Kidney epithelial cell (primary cell): ENCODE measurements at places on chromosomes 1 and 21. TPM values are rescaled to one million over a fixed set of nuclear protein-coding genes. Genes with fewer than 3 reads are reported as not detected.

HES5 gene
- 0.71 TPM in 1 of 2 replicates, not detected in the other for total RNA-seq

FAM72D gene
- 1.5 and 2.1 TPM in 2 replicates for total RNA-seq

ADAMTSL4 gene
- 0.46 and 1.7 TPM in 2 replicates for total RNA-seq

DCDC2B gene
- total RNA-seq, result not detected in 2 replicates

LEFTY2 gene
- total RNA-seq, result not detected in 2 replicates

PRAMEF25 gene
- total RNA-seq, result not detected in 2 replicates

PLA2G4A gene
- 0.71 and 1.7 TPM in 2 replicates for total RNA-seq

DNA sequence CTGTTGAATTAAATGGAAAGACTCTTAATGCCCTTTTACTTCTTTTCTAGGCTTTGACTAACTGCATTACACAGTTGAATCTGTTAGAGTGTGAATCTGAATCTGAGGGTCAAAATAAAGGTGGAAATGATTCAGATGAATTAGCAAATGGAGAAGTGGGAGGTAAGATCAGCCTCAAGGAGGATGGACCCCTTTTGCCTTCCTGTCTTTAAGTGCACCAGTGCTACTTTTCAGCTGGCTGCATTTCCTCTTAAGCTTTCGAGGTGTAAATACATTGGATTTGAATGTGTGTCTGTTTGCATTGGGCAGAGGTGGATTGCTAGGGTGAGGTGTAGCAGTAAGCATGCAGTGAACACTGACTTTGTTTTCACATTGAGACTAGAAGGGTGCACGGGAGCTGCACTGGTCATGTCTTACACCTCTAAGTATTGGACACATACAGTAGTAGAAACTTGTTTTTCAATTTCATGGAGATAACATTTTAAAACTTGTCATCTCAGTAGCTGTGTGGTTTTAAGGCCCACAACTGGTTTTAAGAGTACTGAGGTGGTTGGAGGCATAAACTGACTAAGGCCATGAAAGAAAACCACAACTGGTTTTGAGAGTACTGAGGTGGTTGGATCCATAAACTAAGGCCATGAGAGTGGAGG, 35.4 kb downstream of the MIA3 start:
- no peak for DNase-seq

- no peak for DNase-seq
Measured at GRCh38 chr1:95850763-95851162, 616.8 kb downstream of the RWDD3 start.

DNA sequence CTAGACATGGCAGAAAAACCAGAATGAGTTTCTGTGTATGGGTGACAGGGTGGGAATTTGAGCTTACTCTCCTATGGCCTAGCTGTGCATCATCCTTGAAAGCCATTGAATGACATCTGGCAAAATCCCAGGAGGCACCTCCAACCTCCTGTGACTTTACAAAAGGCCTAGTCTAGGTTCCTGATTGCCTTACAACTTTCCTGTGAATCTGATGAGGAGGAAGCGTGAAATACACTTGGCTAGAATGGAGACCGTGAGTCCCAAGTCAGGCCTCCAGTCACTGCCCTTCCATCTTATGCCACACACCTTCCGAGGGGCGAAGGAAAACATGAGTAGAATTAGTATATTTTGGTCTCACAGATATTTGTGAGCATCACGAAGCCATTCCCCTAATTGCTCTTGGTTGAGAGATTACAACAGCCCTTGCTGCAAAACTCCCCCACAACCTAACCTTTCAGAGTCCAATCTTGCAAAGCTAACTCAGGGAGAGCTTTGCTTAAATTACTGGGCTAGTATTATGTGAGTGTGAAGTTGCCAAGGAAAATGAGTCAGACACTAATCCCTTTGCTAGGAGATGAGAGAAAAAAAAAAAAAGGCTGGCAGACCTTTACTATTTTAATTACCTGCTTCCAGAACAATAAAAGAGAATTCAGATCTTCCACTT, 36.3 kb upstream of the PAXBP1 start:
- no peak for DNase-seq

DNA sequence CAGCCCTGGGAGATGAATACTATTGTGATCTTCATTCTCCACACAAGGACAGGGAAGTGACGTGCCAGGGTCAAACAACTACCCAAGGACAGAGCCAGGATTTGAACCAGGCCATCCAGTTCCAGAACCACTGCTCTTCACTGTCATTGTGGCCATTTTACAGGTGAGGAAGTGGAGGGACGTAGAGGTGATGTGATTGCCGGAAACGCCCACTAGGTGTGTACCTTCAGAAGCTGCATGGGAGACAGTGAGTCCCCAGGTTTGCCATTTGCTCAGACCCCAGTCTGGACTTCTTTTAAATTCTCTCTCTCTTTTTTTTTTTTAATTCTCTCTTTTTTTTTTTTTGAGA, 207.6 kb upstream of the TMEM51 start:
- DNase-seq, result no peak

- DNase-seq, result no peak
Measured at GRCh38 chr1:232590744-232591082, 39.2 kb downstream of the SIPA1L2 start.
